ENCODE measurements at places on chromosomes 1 and 21.

DNA sequence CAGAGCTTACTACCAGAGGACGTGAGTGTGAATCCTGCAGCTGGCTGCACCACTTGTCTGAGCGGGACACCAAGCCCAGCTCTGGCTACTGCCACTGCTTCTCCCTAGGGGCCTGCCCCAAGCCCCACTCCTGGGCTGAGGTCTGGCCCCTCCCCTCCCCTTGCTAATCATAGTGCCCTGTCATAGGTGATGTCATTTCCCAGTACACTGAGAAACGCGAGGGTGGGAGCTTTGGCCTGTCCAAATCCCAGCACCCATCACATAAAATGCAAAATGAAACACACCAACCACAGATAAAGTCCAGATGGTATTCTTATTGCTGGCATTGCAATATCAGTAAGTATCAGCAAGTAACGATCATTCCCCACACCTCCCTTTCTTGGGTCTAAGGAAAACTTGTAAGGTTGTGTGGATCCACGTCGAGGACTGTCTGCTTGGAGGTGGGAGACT lies 77.7 kb downstream of the TOMM20 start:
- no peak for DNase-seq

DNA sequence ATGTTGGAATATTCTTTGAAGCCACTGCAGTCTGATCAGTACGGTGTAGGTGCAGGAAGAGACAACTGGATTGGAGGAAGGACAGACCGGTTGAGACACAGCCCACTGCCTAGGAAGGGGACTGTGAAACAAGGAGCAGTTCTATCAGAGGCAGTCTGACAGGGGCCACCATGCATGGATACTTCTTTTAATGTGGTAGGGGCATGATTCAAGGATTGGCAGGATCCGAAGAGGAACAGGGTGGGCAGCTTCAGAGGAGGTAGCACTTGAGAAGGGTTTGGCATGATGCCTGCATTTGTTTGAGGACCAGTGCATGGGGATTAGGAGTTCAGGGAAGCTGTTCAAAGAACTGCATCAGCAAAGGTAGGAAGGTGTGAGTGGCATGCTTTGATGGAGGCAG lies 167.9 kb downstream of the DYRK1A start:
- no peak for DNase-seq

DNA sequence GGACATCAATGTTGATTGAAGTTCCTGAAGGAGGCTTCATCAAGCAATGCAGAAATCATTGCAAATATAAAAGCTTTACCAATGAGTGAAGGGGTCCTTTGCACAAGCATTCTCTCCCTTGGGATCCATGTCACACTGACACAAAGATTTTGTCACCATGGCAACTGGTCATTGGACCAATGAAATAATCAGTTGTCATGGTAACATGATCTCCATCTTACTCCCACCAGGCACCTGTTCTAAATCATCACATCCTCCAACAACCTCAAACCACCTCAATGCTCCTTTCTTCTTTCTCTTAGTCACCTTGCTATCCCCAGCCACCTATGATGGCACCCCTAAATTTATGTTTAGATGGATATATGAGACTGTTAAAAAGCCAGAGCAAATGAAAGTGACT lies 13.5 kb upstream of the FOXJ3 start:
- no peak for DNase-seq

- no peak for DNase-seq
Measured at GRCh38 chr1:121522061-121522759, 337.4 kb downstream of the SRGAP2C start.

DNA sequence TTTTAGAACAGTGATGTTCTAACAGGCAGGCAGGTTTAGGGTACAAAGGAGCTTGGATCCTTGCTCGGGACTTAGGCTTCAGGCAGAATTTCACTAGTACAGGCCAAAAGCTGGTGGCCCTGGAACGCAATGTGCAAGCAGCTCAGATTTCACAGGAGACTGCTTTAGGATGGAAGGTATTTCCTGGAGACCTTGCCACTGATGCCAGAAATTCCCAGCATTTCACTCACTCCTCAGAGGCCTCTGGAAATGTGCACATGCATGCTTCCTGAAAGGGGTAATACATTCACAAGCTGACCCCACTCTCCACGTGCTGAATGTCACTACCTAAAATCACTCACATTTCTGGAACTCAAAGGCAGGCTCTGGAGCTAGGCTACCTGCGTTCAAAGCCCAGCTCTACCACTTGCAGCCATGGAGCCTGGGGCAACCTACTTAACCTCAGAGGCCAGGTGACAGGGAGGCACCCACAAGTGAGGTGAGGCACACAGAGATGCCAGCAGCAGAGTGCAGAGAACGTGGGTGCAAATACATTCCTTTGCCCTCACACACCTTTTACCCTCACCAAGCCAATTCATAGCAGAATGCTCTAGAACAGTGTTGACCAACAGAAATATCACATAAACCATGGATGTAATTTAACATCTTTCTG lies 56.5 kb downstream of the CDC7 start:
- DNase-seq: no peak

- DNase-seq: no peak
Measured at GRCh38 chr1:40595623-40596022, 64.2 kb downstream of the ZNF684 start.

- DNase-seq: no peak
Measured at GRCh38 chr1:44714944-44715571, 15.9 kb downstream of the RNU5D-1 start.

GRCh38 chr1:943545-944340 lies 15.3 kb downstream of the NOC2L start:
- no peak for DNase-seq

- DNase-seq: no peak
Measured at GRCh38 chr1:22127731-22128130, 15.2 kb downstream of the WNT4 start.

DNA sequence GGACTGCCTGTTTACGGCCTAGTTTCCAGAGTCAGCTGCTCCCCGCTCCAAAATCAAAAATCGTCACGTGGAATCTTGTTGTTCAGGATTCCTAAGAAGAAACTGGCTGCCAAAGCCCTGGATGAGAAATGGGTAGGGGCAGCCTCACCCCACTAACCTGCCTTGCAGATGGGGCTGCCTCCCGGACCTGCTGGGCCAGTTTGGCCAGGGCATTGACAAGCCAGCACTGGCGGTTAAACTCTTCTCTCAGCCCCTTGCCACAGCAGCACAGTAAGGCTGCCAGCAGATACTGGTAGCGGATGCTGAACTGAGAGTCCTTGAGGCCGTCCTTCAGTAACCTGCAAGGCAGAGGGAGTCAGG lies 31.6 kb upstream of the PPP1R15B start:
- DNase-seq: no peak

- peak; percentile 78 for DNase-seq
Measured at GRCh38 chr1:15343729-15344128, 66.0 kb upstream of the EFHD2 start.

DNA sequence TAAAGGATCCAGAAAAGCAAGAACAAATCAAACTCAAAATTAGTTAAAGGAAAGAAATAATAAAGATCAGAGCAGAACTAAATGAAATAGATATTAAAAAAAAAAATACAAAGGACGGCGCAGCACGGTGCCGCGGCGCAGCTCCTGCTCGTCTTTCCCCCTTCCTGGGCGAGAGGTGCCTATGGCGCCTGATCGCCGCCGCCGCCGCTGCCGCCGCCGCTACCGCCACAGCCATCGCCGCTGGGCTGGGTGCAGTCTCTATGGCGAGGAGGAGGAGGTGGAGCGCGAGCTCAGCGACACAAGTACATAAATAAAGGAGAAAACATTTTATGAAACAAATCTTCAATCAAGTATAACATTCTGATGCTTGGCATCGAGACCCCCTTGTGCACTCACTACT lies 77.6 kb upstream of the VANGL1 start:
- no peak for DNase-seq

GRCh38 chr1:244236101-244236500 lies 185.0 kb downstream of the ZBTB18 start:
- no peak for DNase-seq

GRCh38 chr1:31811605-31812004 lies 4.2 kb downstream of the SPOCD1 start:
- DNase-seq: peak; percentile 81

DNA sequence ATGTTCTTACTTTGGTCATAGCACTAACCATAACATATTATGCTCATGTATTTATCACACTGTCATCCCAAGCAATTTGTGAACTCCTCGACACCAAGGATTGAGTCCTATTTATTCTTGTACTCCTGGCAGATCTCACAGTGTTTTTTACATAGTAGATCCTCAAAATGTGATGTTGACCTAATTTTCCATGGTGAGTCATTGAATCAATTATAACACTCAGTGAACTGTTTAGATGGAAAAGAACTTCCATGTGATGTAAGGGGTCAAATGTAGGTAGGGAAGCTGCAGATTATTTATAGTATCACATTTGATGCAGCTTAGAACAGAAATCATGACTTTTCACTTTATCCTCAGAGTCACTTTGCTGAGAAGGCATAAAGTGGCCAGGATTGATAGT lies 281.9 kb upstream of the ADAMTS5 start:
- no peak for DNase-seq

DNA sequence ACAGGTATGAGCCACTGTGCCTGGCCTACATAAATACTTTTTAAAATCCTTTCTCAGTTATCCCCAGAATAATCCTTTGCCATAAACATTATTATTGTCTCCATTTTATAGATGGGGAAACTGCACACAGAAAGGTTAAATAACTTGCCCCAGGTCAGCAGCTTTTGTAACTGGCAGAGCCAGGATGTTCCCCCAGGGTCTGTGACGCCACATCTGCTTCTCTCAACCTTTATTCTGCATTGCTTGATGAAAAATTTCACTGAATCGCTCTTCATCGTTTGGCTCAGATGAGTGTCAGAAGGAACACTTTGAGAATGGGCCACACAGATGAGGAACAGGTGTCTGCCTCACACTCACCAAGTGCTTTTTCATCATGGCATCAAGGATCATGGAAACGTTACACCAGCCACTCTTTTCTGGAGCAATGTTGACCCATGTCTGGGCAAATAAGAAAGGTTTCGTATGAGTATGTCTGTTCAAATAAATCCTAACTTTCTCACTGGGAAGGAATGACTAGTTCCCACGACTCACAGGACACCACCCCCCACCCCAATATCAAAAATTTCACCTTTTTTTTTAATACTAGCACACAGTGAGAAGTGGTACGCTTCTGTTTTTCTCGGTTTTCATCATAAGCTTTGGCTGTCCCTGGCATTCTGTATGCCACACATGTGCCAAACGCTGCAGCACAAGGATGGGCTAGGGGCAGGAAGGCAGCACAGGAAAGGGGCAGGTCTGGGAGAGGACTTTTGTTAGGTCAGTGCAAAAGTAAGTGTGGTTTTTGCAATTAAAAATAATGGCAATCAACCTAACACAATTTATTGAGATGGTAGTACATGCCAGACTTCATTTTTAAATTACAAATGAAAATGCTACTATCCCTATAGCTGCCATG lies 9.0 kb upstream of the PTGFRN start:
- no peak for DNase-seq

DNA sequence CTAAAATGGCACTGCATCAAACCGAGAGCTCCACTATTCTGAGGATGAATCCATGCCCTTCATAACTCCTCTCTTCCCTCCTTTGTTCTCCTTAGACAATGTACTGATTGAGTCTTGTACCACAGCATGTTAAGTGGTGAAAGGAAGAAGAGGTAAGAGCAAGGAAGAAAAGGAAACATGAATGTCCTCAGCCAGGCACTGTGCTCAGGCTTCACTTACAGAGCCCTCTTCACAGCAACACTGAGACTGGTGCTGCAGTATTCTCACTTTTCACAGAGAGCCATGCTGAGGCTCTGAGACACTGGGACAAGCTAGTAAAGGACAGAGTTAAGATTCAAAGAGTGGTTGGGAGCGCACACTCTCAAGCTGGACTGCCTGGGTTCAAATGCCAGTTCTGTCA lies 143.5 kb downstream of the AKT3 start:
- no peak for DNase-seq

GRCh38 chr1:230781594-230781993 lies 34.4 kb downstream of the CAPN9 start:
- DNase-seq: no peak

- no peak for DNase-seq
Measured at GRCh38 chr1:45410850-45411509, 70.7 kb upstream of the MUTYH start.

DNA sequence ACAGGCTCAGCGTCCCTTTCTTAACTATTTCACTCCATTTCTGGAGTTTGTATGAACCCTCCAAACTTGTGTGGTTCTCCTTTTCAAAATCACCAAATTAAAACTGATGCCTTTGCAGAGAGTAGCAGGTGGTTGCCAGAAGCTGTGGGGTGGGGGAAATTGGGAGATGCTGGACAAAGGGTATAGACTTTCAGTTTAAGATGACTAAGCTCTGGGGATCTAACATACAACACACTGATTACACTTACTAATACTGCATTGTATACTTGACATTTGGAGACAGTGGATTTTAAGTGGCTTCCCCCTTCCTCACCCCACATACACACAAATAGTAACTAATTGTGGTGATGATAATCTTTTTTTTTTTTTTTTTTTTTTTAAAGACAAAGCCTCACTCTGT lies 11.1 kb upstream of the SCYL3 start:
- DNase-seq: no peak

- no peak for DNase-seq
Measured at GRCh38 chr21:37372127-37372731, 5.7 kb downstream of the DYRK1A start.

- DNase-seq: no peak
Measured at GRCh38 chr1:198199105-198199504, 42.3 kb downstream of the NEK7 start.

DNA sequence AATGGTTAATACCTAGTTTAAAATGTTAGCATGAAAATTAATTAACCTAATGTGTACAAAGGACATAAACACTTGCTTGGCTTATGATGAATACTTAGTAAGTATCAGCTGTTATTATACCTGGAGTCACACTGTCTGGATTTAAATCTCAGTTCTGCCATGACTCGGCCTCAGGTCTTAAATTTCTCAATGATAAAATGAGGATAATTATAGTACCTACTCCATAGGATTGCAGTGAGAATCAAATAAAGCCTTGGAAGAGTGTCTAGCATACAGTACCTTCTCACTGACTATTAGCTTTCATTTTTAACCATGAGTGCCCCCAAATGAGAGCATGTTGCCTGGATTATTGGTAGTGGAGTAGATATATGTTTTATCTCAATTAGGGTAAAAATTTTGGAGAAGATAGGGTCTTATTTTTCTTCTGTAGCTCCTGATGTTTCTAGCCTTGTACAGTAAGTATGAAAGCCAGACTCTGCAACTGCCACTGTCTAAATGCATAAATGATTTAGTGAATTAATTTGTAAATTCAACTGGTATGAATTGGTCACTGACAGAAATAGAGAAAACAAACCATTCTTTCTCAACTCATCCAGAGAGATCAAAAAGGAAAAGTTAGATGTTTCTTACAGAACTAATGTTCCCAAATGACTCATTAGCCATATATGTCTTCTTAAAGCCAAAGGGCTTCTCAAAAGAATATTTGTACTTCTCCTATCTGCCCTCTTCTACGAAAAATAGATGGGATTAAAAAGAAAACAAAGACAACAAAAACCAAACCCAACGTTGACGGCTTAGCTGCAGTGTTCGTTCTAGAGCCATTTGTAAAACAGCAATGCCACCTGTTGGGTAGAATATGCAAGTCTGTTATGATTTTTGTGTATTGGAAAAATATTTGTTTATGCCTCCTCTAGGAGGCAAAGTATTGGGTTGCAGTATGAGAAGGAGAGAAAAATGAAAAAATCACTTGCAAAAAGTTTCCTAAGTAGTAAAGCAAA lies 53.8 kb upstream of the MROH9 start:
- DNase-seq: no peak

- DNase-seq: no peak
Measured at GRCh38 chr1:45328680-45329079, 2.0 kb downstream of the HPDL start.
